ENCODE measurements at places on chromosomes 12 and 14.

DNA sequence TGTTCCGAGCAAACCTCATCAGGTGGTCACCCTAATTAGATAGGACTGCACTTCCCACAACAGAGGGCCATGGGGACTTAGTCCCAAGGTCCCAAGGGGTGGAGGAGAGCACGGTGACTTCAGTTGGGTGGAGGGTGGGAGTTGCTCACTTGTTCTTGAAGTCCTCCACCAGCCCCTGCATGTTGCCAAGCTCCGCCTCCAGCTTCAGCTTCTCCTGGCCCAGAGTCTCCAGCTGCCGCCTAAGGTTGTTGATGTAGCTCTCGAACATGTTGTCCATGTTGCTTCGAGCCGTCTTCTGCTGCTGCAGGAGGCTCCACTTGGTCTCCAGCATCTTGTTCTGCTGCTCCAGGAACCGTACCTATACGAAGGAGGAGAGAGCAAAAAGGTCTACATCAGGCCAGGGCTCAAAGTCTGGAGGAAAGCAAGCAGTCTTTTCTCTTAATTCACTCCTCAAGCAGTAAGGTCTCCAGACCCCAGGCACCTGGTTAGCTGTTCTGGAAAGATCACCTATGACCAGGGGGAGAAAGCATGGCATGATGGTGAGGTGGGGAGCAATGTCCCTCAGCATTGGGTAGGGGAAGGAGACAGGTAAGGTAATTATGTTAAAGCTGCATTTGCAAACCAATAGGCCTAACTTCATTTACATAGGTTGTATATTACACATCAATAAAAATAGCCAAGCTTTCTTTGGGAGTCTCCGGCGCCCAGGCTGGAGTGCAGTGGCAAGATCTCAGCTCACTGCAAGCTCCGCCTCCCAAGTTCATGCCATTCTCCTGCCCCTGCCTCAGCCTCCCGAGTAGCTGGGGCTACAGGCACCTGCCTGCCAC, 2.9 kb downstream of the KRT8 start:
- DNase-seq: no peak

- DNase-seq: no peak
These were observed 14.6 kb downstream of the GTF2A1 start for GRCh38 chr14:81206115-81206514.

- DNase-seq: no peak
These were observed 10.1 kb upstream of the DLGAP5 start for GRCh38 chr14:55201219-55202101.

GRCh38 chr12:32516230-32516629, 116.9 kb downstream of the FGD4 start:
- no peak for DNase-seq

GRCh38 chr12:131867891-131868675, 26.3 kb upstream of the ULK1 start:
- no peak for DNase-seq

- no peak for DNase-seq
These were observed 20.9 kb downstream of the ISCA2 start for GRCh38 chr14:74514471-74514941.

All from NCI-H1436 (cell line).